ENCODE measurements at places on chromosomes 5 and 9. TPM values are rescaled to one million over a fixed set of nuclear protein-coding genes. Genes with fewer than 3 reads are reported as not detected.

DNA sequence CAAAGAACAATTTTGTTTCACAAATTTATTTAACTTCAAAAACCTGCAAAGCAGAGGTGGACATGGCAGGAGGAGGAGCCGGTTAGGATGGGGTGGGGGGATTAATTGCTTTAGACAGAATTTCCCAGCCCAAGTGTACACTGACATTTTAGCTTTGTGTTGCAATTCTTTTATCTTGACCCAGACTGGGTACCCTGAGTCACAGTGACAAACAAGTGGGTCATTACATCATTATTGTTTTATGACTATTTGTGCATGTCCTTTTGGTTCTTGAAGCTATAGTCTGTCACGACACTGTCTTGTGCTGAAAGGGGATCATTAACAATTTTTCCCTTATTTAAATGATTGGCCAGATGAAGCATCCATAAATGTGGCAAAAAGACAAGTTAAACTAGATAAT lies 84.5 kb upstream of the VCAN start:
- no peak for DNase-seq

GRCh38 chr5:143401227-143402016 lies 2.1 kb downstream of the NR3C1 start:
- no peak for DNase-seq

GRCh38 chr5:59360130-59360555 lies 533.4 kb downstream of the PDE4D start:
- no peak for DNase-seq

Gene MAP1B
- 316 TPM for total RNA-seq

- DNase-seq = no peak
These were observed 80.9 kb upstream of the CPEB4 start for GRCh38 chr5:173807181-173807655.
